Psoas muscle (tissue), 8 donors: ENCODE measurements at places on chromosomes 16 and 17.

- peak; percentile 55 for DNase-seq
Observed at GRCh38 chr17:79792984-79793923, 3.6 kb downstream of the CBX8 start.

DNA sequence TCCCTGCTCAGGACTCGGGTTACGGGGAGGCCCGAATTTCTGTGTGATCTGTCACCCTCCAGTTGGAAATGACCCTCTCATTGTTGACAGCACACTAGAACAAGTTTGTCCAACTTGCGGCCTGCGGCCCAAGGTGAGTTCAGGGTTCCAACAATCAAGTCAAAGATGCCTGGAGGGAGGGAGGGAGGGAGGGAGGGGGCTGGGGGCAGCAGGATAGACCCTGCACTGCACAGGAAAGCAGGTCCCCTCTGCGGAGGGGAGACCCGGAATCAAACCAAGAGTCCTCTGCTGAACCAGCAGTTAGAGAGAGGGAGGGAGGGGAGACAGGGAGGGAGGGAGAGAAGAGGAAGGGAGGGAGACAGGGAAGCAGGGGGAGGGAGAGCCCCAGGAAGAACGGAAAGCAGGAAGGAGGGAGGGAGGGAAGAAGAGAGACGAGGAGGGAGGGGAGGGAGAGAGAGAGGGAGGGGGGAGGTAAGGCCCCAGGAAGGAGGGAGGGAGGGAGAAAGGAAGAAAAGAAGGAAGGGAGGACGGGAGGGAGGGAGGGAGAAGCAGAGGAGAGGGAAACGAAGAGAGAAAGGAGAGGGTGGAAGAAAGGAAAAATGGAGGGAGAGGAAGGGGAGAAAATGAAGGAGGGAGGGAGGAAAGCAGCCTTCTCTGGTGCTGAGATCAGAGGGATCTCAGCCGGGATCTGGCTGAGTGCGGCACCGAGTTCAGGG is 96.7 kb upstream of the CDH5 start:
- DNase-seq, result no peak

GRCh38 chr16:3266873-3267537 is 10.6 kb upstream of the MEFV start:
- no peak for DNase-seq

DNA sequence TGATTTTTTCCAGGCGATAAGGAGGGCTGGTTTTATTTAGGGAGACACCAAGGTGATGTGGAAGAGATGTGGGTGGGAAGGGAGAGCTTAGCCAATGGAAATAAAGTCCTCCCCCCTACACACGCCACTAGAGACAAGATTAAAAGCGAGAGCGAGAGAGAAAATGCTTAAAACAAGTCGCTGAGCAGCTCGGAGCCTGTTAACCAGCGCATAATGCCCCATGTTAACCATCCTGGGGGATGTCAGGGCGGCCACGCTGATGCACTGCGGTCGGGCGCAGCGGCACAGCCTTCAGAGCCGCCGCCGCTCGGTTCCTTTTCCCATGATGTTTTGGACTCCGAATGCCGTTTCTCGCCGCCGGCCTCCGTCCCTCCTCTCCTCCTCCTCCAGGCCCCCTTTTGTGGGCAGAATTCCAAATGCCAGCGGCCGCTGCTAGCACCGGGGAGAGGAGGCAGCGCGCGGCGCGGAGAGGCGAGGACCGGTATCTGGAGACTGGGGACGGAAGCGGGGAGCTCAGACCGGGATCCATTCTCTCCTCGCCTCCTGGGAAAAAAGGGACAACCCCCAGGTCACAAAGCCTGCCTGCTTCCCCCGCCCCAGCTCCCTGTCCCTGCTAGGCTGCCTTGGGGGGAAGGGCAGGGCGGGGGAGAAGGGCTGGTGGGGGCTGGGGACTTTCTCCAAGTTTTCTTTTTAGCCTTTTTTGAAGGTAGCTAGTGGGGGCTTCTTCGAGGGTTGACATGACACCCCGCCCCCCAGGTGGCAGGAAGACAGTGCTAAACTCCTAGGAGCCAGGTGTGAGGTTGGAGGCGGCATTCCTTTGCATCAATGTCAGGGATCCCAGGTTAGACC is 98.1 kb upstream of the CCL2 start:
- DNase-seq, result no peak

DNA sequence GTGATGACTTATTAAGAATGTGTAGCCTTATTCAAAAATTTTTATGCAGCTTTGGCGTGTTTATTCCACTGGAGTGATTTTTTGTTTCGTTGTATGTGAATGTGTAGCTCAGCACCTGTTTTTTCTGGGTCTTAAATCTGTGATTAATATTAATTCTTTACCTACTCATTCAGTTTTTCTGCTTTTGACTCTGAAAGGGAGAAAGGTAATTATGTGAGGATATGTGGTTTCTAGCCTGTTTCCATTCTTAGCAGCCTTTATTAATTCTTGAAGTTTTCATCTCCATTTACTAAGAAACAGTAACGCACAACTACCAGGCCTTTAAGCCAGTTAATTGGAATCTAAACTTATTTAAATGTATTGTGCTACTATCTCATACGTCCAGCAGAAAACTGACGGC is 7.0 kb downstream of the HEATR3 start:
- DNase-seq, result no peak

- DNase-seq, result no peak
Observed at GRCh38 chr17:1909985-1910384, 80.2 kb downstream of the RPA1 start.

DNA sequence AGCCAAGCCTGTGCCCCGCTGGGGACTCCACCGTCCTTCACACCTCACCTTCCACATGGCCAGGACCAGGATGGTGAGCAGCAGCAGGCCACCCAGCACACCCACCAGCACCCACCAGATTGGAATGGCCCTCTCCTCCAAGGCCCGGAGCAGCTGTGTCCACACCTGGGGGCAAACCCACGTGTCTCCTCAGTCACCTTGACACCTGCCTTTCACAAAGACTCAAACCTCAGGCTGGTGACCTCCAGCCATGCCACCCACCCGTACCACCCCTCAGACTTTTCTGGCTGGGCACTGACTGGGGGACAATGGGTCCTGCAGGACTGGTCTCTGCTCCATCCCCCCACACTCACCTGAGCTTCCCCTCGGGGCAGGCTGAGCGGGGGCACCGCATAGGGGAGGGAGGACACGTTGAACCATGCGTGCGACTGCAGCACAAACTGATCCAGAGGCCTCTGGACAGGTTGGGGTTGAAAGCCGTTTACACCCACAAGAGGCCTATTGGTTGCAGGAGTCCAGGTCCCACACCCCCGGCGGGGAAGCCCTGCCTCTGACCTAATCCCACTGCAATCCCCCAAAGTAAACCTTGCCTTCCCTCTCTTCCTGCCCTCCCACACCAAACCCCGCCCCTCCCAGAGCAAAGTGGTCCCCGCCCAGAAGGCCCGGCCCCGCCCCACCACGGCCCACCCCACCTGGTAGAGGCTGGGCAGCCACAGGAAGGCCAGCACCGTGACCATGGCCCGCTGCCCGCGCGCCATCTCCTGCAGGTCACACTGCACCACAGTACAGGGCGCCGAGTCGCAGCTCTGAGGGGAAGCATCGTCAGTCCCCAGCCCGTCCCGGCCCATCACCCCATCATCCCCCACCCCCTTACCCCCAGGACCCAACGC is 10.9 kb upstream of the FAM171A2 start:
- no peak for DNase-seq

DNA sequence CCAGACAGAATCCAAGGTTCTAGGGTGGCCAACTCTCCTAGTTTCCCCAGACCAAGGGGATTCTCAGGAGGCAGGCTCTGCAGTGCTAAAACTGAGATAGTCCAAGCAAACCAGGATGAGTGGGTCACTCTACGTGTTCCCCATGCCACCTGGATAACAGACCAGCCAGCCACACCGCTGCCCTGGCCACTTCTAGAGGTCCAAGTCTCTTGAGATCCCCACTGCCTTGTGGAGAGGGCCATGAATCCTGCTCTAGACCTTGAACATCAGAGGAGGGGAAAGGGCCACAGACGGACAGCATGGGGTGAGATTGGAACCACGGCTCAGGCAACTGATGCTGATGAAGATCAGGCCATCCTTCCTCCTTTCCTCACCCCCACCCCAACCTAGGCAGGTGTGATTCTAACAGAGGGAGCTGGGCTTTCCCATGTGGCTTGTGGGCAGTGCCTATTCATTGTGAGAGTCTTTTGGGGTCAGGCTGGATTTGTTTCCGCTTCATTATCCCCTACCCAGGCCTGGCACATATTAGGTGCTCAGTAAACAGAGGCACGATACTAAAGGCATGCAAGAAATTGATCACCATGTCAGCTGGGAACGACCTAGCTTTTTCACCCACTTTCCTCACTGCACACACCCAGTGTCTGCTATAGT is 16.8 kb upstream of the TVP23A start:
- no peak for DNase-seq

DNA sequence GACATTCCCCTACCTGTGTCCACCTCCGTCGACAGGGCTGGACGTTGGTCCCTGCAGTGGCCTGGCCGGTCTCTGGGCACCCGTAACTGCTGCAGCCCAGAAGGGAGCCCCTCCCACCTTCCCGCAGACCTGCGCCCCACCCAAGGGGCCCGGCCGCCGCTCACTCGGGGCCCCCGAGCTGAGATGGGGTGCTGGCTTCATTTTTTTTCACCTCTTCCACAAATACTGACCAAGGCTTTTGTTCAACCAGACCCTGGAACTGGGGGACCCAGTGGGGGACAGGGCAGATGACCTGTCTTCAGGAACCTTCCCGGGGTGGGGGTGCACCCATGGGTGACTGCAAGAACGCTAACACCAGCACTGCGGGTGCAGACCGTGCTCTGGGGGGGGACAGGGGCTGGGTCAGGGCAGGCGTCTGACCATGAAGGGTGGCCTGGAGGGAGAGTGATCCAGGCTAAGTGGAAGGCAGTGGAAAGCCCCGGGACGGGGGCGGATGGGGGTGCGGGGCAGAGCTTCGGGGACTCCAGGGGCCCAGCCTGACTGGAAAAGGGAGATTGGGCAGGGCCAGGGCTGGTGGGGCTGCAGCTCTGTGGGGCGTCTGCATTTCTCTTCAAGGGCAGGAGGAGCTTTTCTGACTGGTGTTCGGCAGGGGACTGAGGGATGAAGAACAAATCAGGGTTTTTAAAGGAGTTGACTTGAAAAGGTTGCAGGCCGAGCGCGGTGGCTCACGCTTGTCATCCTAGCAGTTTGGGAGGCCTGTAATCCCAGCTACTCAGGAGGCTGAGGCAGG is 42.3 kb downstream of the SLC7A5 start:
- DNase-seq, result no peak

DNA sequence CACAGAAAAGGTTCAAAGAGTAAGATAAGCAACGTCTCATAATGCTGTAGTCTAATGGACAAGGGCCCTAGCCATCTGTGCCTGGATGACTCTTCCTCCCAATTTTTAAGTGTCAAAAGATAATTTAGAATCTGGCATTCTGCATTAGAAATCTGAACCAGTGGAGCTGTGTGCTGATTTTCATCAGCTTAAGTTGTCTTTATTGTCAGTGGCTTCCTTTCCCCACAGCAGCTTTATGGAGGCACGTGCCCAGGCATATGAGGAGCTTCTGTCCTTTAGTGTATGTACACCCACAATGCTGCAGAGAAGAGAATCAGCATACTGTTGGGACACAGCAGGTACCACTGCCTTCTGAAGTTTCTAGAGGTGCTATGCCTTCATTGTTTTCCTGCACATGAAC is 37.9 kb downstream of the HEATR6 start:
- DNase-seq, result no peak

- DNase-seq, result no peak
Observed at GRCh38 chr17:4118015-4118743, 24.7 kb downstream of the ZZEF1 start.

DNA sequence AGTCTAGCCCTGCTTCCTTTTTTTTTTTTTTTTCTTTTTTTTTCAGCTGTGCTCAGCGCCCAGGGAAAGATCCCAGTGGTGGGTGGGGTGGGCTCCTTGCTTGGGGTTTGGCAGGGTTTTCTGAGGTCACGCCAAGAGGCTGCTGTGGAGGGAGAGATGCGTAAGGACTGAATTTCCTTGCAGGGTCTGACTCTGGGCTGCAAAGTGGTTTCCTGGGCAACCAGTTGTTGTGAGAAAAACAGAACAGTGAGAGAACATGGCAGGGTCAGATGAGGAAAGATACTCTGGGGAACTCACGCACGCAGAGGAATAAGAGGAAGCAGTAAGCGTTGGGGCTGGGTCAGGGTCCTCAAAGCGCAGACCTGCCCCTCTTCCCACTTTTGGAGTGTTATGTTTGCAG is 119.5 kb downstream of the IRF8 start:
- peak; percentile 43 for DNase-seq

DNA sequence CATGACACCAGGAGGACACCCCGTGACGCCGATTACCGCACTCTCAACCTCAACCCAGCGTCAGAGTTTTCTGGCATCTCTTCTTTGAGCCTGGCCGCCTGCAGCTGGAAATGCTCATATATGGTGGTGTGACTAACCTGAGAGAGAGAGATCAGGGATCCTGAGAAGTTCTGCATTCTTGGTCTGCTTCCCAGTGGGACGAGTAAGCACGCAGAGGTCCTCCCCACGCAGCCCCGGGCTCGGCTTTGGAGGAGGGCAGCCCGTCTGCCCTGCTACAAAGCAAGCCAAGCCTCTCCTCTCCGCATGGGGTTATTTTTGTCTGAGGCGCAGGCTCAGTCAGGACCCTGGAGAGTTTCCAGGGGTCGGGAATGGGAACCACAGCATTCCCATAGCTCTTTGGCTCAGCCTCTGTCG is 16.5 kb downstream of the CRISPLD2 start:
- DNase-seq, result peak; percentile 83
